Omental fat pad (tissue), 4 donors: ENCODE measurements at places on chromosomes 2 and 18.

GRCh38 chr2:197007716-197008628 is 81.5 kb upstream of the PGAP1 start:
- DNase-seq, result no peak

DNA sequence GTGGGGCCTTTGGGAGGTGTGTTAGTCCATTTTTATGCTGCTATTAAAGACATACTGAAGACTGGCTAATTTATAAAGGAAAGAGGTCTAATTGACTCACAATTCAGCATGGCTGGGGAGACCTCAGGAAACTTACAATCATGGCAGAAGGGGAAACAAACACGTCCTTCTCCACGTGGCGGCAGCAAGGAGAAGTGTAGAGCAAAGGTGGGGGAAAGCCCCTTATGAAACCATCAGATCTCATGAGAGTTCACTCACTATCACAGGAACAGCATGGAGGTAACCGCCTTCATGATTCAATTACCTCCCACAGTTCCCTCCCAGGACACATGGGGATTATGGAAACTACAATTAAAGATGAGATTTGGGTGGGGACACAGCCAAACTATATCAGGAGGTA is 187.1 kb upstream of the OSR1 start:
- DNase-seq, result no peak

GRCh38 chr18:13934676-13935075 is 19.3 kb upstream of the MC2R start:
- no peak for DNase-seq

DNA sequence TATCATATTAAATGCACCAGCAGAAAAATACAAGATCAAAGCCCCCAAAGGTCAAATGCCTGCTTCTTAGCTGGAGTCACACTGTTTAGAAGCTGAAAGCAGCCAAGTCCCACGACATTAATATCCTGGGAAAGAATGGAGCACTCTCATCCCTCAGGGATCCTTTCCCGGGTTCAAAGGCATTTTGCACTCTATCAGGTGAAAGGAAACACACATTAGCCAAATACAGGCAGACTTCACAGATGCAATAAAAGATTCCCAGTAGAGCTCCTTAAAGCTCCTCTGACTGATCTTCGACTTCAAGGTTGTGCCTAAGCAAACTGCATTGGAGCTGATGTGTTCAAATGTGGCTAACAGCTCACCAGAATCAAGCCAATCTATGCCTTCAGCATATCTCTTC is 158.4 kb downstream of the RNF152 start:
- no peak for DNase-seq

DNA sequence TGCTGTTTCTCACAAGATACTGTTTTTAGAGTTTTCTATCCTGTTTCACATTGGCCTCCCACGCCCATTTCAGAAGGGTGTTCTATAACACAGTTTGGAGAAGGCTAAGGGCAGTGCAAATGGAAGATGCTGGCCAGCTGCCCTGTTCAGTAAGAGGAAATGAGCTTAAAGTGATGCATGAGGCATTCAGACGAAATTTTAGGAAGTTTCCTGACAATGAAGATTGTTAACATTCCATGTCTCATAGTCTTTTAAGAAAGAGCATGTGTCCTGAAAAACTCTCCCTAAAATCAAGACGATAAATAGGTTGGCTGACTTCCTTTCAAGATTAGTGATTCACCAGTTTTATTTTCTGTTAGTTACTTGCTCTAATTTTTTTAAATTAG is 484.2 kb upstream of the NRP2 start:
- no peak for DNase-seq

- no peak for DNase-seq
These were observed 22.8 kb downstream of the CYBRD1 start for GRCh38 chr2:171545086-171545485.

DNA sequence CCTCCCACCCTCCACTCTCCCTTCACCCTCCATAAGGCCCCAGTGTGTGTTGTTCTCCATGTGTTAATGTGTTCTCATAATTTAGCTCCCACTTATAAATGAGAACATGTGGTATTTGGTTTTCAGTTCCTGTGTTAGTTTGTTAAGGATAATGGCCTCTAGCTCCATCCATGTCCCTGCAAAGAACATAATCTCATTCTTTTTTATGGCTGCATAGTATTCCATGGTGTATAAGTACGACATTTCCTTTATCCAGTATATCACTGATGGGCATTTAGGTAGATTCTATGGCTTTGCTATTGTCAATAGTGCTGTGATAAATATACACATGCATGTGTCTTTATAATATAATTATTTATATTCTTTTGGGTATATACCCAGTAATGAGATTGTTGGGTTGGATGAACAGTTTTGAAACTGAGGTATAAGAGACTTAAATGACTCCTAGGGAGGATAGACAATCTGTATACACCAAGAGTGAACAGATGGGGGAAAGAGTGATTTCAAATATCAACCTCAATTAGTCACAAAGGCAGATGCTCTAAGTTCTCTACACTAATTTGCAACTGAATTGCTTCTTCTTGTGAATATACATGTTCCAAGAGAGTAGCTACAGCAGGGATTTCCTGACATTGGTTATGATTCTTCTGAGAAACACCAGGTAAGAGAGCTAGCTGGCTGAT is 23.7 kb downstream of the CWC22 start:
- no peak for DNase-seq

- no peak for DNase-seq
These were observed 231.5 kb downstream of the PRKCE start for GRCh38 chr2:45882707-45883602.

GRCh38 chr2:9807056-9807455 is 36.2 kb upstream of the TAF1B start:
- no peak for DNase-seq
